Hepatic stellate cell (primary cell): ENCODE measurements at places on chromosomes 7 and 10.

DNA sequence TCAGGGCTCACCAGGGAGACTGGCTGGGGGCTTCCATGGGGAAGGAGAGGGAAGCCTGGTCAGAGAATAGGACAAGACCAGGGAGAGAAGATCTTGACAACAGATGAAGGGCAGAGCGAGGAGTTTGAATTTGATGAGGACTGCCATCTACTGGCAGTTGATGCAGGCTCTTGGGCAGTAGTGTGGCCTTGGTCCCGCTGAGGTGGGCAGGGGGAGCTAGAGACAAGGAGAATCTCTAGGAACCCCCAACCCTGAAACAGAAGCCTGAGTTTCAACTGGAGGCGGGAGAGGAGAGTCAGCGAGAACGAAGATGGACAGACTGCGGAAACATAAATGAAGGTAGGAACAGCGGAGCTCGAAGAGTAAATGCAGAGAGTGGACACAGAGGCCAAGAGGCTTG, 81.0 kb downstream of the PPP1R3C start:
- peak; percentile 38 for DNase-seq

- peak; percentile 88 for DNase-seq
These were observed 254.1 kb downstream of the TNS3 start for GRCh38 chr7:47327698-47328391.

DNA sequence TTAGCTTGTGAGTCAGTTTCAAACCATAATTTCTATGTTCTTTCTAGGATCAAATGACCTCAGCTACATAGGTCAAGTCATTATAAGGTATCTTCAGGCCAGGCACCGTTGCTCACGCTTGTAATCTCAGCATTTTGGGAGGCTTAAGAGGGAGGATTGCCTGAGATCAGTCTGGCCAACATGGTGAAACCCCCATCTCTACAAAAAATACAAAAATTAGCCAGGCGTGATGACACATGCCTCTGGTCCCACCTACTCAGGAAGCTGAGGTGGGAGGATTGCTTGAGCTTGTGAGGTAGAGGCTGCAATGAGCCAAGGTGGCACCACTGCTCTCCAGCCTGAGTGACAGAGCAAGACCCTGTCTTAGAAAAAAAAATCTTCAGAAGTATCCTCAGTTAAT, 362.3 kb downstream of the GATA3 start:
- no peak for DNase-seq

- peak; percentile 34 for DNase-seq
These were observed 96.1 kb downstream of the PIP4K2A start for GRCh38 chr10:22618078-22618785.

DNA sequence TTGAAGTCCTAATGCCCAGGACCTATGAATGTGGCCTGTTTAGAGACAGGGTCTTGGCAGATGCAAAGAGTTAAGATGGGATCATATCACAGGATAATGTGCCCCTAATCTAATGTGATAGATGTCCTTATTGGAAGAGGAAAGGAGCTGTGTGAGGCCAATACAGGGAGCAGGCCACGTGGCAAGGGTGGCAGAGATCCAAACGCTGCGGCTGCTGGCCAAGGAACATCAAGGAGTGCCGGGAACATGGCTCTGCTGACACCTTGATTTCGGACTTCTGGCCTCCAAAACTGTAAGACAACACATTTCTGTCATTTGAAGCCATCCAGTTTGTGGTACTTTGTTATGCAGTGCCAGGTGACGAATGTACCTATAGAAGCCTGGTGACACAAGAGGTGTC, 37.7 kb upstream of the EZH2 start:
- no peak for DNase-seq

- no peak for DNase-seq
These were observed 26.2 kb downstream of the GPER1 start for GRCh38 chr7:1114088-1114487.
